Peyer's patch (tissue), 4 donors: ENCODE measurements at places on chromosomes 2 and 18. TPM values are rescaled to one million over a fixed set of nuclear protein-coding genes. Genes with fewer than 3 reads are reported as not detected.

MTIF2 gene
- total RNA-seq, result 31.3 TPM

LHCGR gene
- not detected for total RNA-seq

NCKAP5 gene
- 28.5 TPM for total RNA-seq

GCG gene
- total RNA-seq, result 140 TPM

HOXD3 gene
- total RNA-seq, result 8.7 TPM

CXCR4 gene
- 446 TPM for total RNA-seq

SP100 gene
- 143 TPM for total RNA-seq

POLE4 gene
- total RNA-seq, result 22.4 TPM

GAREM2 gene
- 0.85 TPM for total RNA-seq

IL36A gene
- not detected for total RNA-seq

SERPINB13 gene
- not detected for total RNA-seq

GPR39 gene
- 37.0 TPM for total RNA-seq

DNA sequence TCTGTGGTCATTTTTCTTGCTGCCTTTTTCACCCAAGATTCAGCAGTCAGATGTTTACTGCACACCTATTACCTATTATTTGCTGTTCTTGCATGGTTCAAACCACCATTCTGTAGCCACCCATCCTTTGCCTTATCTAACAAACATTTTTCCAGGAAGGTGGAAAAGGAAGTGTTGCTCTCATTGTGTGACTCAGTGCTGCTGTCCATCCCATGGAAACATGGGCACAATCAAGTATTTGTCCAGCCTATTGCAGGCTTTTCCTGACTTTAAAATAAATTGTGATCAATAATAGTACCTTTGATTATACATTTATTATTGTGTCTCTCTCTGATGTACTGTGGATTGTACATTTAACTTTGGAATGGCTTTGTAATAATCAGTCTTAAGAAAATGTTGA, 53.2 kb downstream of the USP14 start:
- DNase-seq, result no peak

DNA sequence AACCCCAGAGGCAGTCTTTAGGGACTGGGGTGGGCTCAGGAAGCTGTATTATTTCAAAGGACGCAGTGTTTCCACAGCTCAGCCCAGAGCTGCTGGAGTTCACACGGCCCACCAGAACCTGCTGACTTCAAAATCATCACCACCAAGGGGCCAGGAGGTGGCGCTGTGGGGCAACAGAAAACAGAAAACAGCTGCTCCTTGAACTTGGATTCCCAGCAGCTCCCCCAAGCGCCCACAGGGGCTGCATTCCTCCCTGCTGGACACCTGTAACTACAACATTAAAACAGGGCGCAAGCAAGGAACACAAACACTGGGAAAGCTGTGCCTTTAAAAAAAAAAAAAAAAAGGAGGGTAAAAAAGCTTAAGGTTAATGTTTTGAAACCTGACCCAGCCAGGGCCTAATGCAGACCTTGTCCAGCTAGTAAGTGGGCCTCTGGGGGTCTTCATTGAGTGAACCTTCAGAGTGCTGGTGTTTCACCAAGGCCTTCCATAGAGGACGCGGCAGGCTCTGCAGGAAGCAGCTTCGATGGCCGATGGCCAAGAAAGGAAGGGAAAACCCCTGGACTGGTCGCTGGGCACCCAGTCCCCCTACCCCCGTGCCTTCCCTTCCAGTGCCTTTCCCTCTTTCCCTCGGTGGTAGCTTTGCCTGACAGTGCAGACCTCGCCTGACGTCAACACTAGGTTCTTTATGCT, 25.9 kb downstream of the MLPH start:
- peak; percentile 88 for DNase-seq

DNA sequence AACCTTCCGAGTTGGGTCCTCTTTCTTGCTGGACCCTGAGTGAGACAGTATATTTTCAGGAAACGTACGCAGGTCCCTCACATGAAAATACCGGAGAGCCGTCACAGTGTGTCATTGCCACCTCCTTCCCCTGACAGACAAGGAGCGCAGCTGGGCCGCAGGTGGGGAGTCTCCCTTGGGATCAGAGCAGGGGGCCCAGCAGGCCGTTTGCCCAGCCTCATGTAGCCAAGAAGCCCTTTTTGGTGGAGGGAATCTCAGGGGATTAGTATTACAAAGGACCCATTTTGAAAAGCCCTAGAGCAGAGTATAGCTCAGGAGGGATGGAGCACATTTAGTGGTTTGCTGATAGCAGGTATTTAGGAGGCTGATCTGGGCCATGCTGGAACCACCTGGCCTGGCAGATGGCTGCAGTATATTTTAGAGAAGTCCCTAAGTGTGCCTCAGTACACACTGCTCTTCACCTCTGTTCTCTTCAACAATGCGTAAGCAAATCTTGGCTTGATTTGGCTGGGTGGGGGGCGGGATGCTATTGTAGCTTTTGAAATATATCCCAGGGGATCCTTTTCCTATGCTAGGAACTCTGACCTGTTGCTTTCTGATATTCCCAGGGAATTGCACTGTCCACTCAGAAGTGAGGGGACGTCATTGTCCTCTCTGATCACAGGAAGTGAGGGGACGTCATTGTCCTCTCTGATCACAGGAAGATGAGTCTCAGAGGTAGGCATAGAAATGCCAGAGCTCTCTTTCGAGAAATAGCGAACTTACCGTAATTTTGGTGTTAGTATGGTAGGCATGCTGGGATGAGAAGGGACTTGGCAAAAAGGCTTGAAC, 171.9 kb downstream of the HRH4 start:
- DNase-seq, result no peak

GRCh38 chr2:134676960-134677359, 41.8 kb downstream of the TMEM163 start:
- DNase-seq, result no peak

DNA sequence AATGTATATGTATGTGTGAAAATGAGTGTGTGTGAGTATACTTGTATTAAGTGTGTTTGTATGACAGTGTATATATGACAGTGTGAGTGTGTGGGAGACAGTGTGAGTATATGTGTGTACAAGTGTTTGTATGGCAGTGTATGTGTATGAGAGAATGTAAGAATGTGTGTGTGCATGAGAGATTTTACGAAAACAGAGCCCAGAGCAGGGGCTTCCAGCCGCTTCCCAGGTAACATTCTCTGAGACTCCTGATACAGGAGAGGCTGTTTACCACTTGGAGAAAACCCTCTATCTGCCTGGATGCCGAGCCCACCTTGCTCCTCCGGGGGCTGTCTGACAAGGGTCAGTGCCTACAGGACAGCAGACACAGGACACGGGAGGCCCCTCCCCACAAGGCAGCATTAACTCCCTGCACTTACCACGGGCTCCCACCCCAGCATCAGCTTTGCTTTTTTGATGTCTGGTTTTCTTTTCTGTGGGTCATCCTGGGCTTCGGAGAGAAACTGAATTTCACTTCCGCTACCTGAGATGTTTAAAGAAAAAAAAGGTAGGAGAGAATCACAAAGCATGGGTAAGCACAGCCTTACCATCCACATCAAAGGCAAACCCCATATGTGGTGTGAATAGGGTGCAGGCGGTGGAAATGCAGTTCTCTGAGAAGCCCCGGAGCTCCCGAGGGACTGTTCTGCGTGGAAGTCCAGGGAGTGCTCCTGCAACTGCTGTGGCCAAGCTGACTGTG, 97.6 kb downstream of the UXS1 start:
- no peak for DNase-seq

GRCh38 chr2:49369650-49370049, 215.3 kb upstream of the FSHR start:
- DNase-seq, result no peak

DNA sequence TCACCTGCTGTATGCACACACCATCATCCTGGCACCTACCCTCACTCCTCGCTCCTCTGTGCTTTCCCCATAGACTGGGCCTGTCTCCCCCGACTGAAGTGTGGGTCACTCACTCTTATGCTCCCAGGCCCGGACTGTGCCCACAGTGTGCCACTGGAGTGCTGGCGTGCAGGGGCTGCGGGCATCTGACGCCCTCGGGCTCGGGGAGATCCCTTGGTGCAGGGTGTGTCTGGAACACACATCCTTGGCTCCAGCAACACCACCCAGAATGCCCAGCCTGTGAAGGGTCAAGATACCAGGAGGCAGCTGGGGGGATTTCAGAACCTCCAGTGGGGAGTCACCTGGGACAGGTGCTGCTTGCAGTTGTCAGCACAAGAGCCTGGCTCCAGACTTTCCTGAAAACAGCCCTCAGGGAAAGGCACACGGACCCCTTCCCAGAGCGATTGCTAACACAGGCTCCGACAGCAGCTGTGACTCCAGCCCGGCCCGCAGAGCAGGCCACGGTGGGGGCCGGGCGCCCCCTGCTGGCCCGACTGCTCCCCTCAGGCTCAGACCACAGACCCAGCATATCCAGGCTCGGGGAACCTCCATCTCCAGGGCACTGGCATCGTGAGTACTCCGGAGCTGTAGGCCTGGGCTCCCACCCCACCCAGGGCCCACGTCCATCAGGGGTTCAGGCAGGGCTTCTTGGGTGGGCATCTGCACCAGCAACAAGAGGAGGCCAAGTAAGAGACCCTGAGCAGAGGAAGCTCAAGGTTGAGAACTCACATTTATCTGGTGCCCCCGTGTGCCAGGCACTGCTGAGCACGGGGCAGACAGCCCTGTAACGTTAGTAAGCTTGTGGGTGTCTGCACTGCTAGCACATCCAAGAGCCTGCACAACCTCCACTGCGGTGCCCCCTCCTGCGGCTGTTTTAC, 8.6 kb downstream of the HS1BP3 start:
- DNase-seq, result peak; percentile 83

- peak; percentile 82 for DNase-seq
Observed at GRCh38 chr2:121699421-121700333, 37.0 kb downstream of the NIFK start.

DNA sequence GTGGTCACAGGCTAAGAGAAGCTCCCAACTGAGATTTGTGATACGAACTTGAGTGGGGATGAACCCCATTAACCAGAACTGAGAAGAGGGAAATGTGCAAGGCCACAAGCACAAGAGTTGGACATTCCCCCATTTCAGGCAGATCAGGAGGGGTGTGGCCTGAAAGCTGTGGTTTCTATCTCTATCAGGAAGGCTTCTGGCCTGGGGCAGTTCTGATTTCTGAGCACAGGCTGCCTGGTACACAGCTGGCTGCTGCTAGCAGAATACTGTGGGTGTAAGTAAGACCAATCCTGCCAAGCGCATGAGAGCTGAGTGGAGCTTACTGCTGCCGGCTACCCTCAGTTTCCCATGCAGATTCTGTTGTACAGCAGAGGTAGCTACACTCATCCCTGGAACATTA, 484.6 kb downstream of the SATB2 start:
- DNase-seq, result no peak

GRCh38 chr2:186136860-186137259, 349.2 kb upstream of the ZC3H15 start:
- no peak for DNase-seq

DNA sequence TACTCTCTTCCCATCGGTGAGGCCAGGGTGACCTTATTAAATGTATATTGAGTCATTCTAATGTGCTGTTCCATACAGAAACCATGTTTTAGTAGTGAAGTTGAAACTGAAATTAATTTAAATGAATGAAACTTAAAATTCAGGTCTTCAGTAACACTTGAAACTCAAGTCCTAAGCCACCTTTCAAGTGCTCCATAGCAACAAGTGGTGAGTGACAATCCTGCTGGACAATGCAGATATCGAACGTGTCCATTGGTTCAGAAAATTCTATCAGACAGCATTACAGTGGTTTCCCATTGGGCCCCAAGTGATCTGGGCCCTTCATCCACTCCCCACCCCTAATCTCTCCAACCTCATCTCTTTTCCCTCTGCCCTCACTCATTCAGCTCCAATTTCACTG, 48.7 kb downstream of the HNMT start:
- DNase-seq, result no peak

- DNase-seq, result no peak
Observed at GRCh38 chr2:3344897-3345296, 32.7 kb downstream of the EIPR1 start.

DNA sequence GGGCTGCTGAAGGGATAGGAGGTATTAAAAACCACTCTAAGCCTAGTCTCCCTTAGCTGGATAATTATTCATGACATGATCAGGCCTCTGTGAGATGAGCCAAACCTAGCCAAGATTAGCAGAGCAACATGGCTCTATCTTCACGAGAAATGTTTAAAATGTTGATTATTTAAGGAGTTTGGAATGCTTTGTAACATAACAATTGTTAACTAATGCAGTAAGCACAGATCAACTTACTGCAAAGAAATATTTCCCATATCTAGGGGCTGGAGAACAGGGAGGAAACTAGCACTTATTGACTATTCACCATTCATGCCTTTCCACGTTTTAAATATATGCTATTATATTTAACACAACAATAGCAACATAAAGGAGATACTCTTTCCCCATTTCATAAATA, 833.7 kb upstream of the CHAC2 start:
- no peak for DNase-seq

GRCh38 chr2:20421336-20421987, 25.4 kb upstream of the RHOB start:
- no peak for DNase-seq

DNA sequence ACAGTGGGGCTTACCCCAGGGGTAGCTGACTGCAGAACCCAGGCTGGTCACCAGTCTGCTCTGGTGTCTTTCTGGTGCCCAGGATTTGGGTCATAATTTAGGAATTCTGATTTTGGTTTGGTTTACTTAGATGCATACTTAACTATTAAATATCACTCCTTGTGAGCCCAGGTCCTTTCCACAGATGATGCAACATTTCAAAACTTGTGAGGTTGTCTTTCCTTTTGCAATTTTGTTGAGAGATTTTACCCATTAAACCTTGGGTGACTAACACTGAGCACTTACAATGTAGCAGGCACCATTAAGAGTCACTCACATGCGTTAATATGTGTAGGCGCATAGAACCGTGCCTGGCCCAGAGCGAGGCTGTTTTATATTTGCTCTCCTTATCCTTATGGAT, 61.8 kb upstream of the RPL31 start:
- DNase-seq, result no peak

DNA sequence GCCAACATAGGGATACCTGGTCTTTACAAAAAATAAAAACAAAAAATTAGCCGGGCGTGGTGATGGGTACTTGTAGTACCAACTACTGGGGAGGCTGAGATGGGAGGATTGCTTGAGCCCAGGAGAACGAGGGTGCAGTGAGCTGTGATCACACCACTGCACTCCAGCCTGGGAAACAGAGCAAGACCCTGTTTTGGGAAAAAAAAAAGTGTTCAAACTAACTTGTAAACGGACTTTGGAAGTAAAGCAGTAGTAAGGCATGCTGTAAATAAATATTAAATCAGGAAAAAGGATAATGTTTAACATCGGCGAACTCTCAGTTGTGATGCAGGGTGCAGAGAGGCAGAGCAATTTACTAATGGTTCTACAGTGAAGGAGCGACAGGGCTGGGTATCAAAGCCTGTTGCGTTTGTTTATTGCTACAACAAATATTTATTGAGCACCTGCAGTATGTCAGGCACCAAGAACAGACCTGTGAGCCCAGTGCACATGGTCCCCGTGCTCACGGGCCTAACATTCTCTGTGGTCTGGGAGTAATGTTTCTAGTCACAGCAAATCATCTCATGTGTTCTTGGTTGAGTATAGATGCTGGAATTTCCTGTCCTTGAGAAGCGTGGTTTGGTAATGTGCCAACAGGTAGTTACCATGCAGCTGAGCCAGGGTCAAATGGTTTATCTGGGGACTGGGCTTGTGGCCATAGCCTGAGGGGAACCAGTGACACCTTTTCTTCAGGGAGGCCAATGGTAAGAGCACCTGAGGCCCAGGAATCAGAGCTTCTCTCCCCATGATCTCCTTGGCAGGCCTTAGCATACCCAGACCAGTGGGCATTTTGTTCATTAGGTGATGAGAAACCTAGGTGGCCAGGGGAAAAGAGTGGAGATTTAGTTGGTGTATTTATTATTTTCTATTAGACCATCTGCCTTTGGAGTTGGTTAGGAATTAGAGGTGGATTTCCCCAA, 27.9 kb upstream of the GREB1 start:
- no peak for DNase-seq

GRCh38 chr18:77833807-77834206, 584.2 kb downstream of the GALR1 start:
- no peak for DNase-seq

GRCh38 chr2:176002688-176003210, 682 bp upstream of the LNPK start:
- peak; percentile 17 for DNase-seq
